ENCODE measurements at places on chromosomes 11 and 22.

GRCh38 chr11:2090172-2091111 lies 48.7 kb downstream of the IGF2 start:
- no peaks in the 10 kb centered on the region for H3K27me3 ChIP-seq
- H3K27ac ChIP-seq: no peak overlapping the region
- H3K36me3 ChIP-seq: no peaks in the 10 kb centered on the region
- peaks cover 14% of the 10 kb centered on the region for H3K4me1 ChIP-seq
- no peak for DNase-seq

GRCh38 chr22:40703174-40703573 lies 23.9 kb downstream of the MCHR1 start:
- H3K4me3 ChIP-seq: no peak overlapping the region
- H3K27me3 ChIP-seq: no peaks in the 10 kb centered on the region
- H3K36me3 ChIP-seq: no peaks in the 10 kb centered on the region
- no peak overlapping the region for H3K27ac ChIP-seq
- no peak for DNase-seq

- no peak for DNase-seq
- no peak overlapping the region for H3K27ac ChIP-seq
- H3K4me3 ChIP-seq: no peak overlapping the region
- no peaks in the 10 kb centered on the region for H3K27me3 ChIP-seq
- no peaks in the 10 kb centered on the region for H3K36me3 ChIP-seq
Observed at GRCh38 chr11:2896047-2896446, 10.5 kb upstream of the CDKN1C start.

DNA sequence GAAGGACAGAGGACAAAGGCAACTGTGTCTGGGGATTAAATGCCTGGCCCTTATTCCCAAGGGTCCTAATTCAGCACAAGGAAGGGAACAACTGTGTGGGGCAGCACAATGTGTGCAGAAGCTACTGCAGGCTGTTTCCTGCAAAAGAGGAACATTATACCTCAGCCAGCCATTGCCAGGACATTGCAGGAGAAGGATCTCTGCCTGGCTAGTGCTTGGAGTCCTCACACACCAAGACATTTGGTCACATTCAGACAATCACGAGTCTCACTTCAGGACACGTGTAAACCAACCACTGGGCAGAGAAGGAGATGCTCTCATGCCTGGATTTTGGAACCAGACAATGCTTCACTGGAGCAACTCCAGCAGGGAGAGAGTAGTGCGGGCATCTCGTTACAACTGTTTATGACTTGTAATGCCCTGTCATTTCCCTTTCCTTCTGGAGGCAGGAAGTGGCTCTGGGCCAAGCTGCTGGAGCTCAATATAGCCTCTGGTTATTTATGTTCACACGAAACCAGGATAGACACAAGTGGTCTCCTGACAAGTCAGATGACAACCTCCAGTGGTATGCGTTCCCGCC lies 23.9 kb upstream of the ZC3H12C start:
- H3K36me3 ChIP-seq: no peaks in the 10 kb centered on the region
- H3K4me1 ChIP-seq: no peaks in the 10 kb centered on the region
- no peak overlapping the region for H3K27ac ChIP-seq
- H3K4me3 ChIP-seq: no peak overlapping the region

DNA sequence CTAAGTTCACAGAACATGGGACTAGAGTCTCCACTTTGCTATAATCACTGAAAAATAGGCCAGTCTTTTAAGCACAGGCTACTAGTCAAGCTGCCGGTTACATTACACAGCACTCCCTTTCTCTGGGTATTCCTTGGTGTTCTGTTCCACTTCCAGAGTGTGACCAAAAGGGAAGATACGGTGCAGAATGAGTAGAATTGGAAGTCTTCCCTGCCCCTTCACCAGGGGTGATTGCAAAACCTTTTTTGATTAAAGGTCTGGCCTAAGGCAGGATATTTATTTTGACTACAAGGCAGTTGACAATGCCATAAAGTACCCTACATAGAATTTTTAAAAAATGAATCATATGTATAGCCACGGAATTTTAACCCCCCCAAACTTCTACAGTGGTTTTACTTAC lies 59.6 kb upstream of the ADORA2A start:
- H3K27me3 ChIP-seq: no peaks in the 10 kb centered on the region
- no peak overlapping the region for H3K4me3 ChIP-seq
- no peaks in the 10 kb centered on the region for H3K4me1 ChIP-seq
- no peak overlapping the region for H3K27ac ChIP-seq
- H3K36me3 ChIP-seq: peaks cover 56% of the 10 kb centered on the region
